ENCODE measurements at places on chromosomes 3 and 15.

- no peak for DNase-seq
These were observed 2.8 kb upstream of the CCDC33 start for GRCh38 chr15:74233373-74233772.

DNA sequence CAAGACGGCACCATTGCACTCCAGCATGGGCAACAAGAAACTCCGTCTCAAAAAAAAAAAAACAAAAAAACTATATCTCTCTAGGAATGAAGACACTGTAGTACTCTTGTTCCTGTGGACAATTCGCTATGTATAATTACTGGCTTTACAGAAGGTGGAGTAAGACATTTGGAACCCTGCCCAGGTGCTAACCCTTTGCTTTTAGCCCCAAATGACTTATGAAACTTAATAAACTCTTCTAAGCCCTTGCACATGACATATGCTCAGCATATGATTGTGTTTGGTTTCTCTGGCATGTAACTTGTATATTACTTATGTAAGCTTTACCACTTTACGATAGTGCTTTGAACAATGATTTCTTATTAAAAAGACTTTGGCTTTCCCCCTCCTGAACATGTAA, 27.3 kb upstream of the PRTG start:
- DNase-seq: no peak

DNA sequence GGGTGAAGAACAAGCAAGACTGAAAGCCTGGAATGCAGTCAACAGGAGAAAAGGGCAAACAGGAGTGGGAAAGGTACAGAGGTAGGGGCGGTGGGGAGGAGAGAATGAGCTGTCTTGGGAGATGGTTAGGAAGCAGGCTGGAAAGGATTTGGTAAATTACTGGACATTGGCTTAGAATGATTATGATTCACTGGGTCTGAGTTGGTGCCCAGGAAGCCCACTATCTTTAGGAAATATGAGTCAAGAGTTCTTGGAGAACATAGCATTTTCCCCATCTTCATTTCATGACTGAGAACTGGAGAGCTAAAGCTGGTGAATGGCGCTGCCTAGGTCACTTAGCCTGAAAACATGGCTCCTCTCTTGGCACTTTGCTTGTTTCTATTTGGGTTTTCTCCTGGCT, 74.7 kb upstream of the C3orf80 start:
- no peak for DNase-seq

GRCh38 chr15:80339601-80340000, 64.6 kb upstream of the ARNT2 start:
- DNase-seq: no peak

DNA sequence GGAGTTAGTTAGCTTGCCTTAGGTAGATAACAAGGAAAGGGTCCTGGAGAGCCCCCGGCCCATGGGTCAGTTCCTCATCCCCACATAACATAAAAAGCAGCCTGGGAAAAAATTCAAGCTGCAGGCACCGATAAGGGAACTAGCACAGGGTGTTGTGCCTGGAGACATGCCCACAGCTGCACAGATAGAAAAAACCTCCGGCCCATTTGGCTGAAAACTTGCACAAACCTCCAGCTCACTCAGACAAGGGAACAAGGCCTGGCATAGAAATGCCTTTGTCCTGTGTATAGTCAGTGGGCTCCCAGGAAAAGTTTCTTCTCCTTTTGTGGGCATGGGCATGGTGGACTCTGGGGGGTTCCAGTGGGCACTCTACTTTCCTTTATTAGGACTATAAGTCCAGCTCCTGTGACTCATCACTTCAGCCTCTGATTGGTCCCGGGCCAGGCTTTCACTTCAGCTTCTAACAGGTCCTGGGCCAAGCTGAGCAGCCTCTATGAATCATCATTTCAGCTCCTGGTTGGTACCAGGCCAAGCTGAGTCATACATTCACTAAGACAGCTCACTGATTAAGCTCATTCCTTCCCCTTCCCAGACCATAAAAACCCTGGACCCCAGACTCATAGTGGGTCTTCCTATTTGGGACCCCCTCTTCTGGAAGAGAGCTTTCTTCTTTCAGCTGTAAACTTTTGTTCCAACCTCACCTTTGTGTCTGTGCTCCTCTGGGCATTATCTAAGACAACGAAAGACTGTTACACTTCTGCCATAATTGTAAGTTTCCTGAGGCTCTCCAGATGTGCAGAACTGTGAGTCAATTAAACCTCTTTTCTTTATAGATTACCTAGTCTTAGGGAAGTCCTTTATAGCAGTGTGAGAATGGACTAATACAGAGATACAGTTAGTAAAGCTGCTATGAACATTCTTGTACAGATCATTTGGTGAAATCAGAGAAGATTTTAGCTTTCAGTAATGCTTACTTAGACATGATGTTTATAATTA, 348.0 kb upstream of the DPPA4 start:
- no peak for DNase-seq

GRCh38 chr15:85955501-85956391, 123.9 kb upstream of the AGBL1 start:
- DNase-seq: no peak

DNA sequence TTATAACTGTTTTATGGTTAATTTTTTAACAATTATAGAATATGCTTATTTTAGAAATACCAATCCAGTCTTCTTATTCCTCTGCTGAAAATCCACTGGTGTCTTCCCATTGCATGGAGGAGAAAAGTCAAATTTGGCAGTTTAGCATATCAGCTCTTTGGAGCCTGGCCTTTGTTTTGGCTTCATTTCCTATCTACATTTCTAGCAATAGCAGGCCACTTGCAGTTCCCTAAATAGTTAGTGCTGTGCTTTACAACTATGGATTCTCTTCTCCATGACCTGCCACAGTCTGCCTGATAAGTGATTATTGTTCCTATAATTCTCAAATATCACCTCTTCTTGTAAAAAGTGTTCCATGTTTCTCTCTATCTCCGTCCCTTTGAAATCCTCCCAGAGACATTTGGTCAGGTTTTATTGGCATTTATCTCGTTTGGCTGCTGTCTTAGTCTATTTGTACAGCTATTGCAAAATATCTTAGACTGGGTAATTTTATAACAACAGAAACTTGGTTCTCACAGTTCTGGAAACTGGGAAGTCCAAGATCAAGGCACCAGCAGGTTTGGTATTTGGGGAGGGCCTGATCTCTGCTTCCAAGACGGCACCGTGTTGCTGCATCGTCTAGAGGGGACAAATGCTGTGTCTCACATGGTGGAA, 8.2 kb upstream of the SEC22A start:
- DNase-seq: no peak

DNA sequence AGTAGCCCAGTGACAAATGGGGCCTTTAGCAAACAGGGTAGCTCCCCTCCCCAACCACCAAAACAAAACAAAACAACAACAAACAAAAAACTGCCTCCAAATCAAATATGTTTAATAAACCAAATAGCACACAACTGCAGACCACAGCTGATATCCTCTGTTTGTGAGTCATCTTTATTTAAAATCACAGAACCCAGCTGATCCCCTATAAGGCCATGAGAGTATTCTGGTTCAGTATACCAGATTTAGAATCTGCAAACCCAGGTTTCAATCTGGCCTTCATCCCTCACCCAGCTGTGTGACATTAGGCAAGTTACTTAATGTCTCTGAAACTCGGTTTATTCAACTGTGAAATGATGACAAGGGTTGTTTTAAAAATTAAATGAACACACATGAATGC, 124.5 kb downstream of the SUCLG2 start:
- no peak for DNase-seq

DNA sequence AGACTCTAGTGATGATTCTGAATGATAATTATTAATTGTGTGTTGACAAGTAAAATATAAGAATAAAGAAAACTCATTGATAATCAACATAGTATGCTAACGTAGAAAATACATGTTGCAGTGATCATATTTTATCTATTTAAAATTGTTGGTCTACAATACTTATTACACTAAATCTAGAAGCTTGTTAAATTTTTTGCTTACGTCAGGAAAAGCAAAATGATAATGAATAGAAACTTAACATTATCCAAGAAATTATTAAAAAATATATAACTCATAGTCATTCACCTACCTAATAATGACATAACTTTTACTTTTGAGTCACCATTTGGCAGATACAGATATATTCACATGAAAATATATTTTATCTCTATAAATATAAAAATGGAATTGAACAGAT, 984.1 kb downstream of the PLOD2 start:
- DNase-seq: no peak

All from stimulated activated CD4-positive, alpha-beta T cell treated with anti-CD3 and anti-CD28 coated beads, Interleukin-1b, Interleukin-23, amount 100 ng/mL, for 24 hours (primary cell).